ENCODE measurements at places on chromosomes 11 and 22. TPM values are rescaled to one million over a fixed set of nuclear protein-coding genes. Genes with fewer than 3 reads are reported as not detected.

The FOSL1 gene
- polyA plus RNA-seq = 0.17 TPM

The TPBGL gene
- polyA plus RNA-seq = 0.10 TPM

The MUC5B gene
- 0.13 TPM for polyA plus RNA-seq

The GGT5 gene
- 11.5 TPM for polyA plus RNA-seq

The CD44 gene
- polyA plus RNA-seq = 380 TPM

The LRRC55 gene
- 2.6 TPM for polyA plus RNA-seq

The OR8G5 gene
- not detected for polyA plus RNA-seq

The KCTD14 gene
- polyA plus RNA-seq = 6.5 TPM

The MAPK8IP2 gene
- 0.66 TPM for polyA plus RNA-seq

The PLAAT5 gene
- polyA plus RNA-seq = 0.78 TPM

The CD3G gene
- polyA plus RNA-seq = 0.43 TPM

The CEP126 gene
- 13.4 TPM for polyA plus RNA-seq

The CNIH2 gene
- 5.2 TPM for polyA plus RNA-seq

The SMC1B gene
- polyA plus RNA-seq = 0.31 TPM

The HSPB2 gene
- 3.7 TPM for polyA plus RNA-seq

The KRTAP5-8 gene
- polyA plus RNA-seq = 0.49 TPM

The ASPHD2 gene
- polyA plus RNA-seq = 0.55 TPM

The LUZP2 gene
- 8.3 TPM for polyA plus RNA-seq

The FIBIN gene
- polyA plus RNA-seq = 4.0 TPM

The HEPHL1 gene
- polyA plus RNA-seq = 0.21 TPM

The BIK gene
- 0.78 TPM for polyA plus RNA-seq

The ISX gene
- polyA plus RNA-seq = 0.34 TPM

The KIAA1671 gene
- 20.0 TPM for polyA plus RNA-seq

The OR52A1 gene
- 0.03 TPM for polyA plus RNA-seq

The CHST1 gene
- polyA plus RNA-seq = 5.8 TPM

The CALCA gene
- 2.0 TPM for polyA plus RNA-seq

The RIMBP3C gene
- 0.11 TPM for polyA plus RNA-seq

Measured in left lung (tissue), 14 donors.